ENCODE measurements at places on chromosomes 4 and X.

DNA sequence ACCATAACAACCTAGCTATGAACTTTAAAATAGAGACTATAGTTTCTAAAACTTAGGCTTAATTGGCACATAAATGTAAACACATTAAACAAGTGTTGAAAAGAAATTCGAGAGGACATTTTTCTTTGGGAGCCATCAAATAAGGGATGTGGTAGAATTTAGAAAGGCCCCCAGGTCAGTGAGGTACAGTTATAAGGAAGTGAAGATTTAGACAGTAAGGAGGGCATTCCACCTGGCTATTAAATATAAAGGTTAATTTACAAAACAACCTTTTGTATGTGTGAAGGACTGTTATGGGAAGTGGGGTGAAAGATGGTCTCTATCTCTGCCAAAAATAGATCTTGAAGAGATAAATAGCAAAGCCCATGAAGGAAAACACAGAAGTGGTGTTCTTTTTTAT, 83.9 kb downstream of the AFF1 start:
- DNase-seq = no peak

GRCh38 chr4:11182586-11183355, 245.9 kb downstream of the HS3ST1 start:
- DNase-seq = no peak

DNA sequence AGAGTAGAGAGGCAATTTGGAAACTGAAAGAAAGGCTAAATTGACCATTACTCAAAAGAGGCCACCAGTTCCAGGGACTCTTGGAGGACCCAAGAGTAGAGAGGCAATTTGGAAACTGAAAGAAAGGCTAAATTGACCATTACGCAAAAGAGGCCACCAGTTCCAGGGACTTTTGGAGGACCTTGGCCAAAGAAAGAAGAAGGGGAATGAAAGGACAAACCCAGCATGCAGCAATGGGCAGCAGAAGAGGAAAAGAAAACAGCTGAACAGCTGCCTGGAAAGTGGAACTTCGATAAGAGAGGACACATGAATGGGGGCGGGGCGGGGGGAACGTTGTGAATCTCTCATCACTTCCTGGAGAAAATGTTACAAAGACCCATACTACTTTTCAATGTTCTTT, 80.8 kb downstream of the PALLD start:
- DNase-seq = no peak

DNA sequence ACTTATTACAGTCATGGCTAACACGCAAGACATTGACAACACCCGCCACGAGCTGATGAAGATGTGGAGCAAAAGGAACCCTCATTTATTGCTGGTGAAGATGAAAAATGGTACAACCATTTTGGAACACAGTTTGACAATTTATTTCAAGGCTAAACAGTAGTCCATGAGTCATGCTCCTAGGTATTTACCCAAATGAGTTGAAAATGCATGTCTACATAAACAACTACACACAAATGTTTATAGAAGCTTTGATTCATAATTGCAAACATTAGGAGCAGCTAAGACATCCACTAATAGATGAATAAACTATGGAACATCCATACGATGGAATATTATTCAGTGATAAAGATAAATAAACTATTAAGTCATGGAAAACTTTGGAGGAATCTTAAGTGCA, 580.1 kb downstream of the RAPGEF2 start:
- no peak for DNase-seq

DNA sequence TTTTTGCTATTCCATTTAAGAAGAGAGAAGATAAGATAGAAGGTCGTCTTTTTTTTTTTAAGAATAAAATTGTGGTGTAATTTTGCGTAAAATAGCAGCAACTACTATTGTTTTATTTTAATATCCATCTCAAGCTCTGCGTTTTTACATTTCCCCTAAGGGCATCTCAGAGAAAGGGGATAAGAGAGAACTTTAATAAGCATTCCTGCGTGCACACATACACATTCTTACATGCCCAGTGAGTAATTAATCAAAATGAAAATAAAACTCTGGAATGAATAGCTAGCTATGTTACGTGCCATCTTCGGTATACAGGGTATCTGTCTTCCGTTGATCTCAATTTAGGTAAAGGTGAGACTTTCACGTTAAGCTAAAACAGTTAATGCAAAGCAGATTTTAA, 200.3 kb upstream of the TENM3 start:
- no peak for DNase-seq

- DNase-seq = no peak
These were observed 315.4 kb downstream of the PPP3CA start for GRCh38 chr4:101031971-101032370.

DNA sequence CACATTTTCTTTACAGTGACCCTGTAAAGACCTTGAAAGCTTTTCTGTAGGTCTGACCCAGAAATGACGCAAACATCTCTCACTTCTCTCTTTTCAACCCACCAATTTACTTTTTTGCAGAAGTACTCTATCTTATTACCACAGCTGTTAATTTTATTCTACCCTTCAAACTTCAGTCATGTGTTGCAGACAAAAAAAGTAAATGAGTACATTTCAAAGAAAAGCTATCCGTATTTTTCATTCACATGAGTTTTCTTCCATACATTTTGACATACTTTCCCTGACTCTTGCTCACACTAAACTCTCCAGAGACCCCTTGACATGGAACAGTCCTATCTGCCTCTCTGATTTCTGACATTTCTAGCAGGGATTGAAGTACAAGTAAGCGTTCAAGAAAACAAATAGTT, 51.7 kb downstream of the SLC7A11 start:
- no peak for DNase-seq

GRCh38 chr4:80171251-80171650, 26.1 kb upstream of the PRDM8 start:
- no peak for DNase-seq

DNA sequence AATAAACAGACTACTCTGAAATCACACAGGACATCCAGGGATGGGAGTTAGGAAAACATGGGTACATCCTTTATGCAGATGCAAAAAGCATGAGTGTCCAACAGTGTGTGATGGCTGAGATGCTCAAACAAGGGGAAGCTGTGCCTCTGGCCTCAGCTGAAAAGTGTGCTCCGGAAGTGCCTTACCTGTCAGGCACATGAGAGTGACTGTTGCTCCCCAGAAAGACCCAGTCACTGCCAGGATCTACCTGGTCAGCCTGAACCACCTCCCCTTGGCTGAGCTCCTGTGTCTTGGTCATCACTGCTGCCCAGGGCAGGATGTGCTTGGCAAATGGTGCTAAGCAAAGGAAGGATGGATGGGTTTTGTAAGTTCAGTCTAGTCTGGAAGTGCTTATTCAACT, 4.0 kb downstream of the PPP2R2C start:
- no peak for DNase-seq

DNA sequence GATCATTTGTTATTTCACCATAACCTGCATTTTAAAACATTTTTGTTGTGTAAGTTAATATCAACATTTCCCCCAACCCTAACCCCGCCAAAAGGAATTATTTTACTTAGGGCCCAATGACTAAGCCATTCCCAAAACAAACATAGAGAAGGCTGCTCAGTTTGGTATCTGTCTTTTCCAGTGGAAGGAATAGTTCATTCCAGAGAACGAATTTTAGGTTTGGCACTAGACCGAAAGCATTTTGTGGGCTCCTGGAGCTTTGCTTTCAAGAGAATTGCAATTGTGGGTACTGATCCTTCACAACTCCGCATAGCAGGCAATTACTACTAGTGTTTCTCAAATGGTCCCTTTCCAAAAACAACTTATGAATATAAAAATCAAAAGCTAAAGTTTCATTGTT, 226.7 kb upstream of the MAD2L1 start:
- no peak for DNase-seq

- DNase-seq = no peak
These were observed 109.3 kb upstream of the BMP2K start for GRCh38 chr4:78666830-78667258.

- DNase-seq = no peak
These were observed 8.6 kb upstream of the ENPEP start for GRCh38 chr4:110467400-110467799.

DNA sequence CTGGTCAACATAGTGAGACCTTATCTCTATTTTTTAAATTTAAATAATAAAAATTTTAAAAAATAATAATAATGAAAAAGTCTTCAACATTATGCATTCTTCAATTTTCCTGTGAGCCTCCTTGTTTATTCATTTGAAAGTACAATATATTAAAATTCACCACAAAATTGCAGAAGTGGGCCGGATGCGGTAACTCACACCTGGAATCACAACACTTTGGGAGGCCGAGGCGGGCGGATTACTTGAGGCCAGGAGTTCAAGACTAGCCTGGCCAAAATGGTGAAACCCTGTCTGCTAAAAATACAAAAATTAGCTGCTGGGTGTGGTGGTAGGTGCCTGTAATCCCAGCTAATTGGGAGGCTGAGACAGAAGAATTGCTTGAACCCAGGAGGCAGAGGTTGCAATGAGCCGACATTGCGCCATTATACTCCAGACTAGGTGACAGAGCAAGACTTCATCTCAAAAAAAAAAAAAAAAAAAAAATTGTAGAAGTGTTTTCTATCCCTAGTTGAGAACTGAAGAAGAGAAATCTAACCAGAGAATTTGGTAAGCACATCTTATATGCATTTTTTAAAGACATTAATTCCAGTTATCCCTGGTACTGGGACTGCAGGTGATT, 56.9 kb downstream of the RBM47 start:
- DNase-seq = no peak

DNA sequence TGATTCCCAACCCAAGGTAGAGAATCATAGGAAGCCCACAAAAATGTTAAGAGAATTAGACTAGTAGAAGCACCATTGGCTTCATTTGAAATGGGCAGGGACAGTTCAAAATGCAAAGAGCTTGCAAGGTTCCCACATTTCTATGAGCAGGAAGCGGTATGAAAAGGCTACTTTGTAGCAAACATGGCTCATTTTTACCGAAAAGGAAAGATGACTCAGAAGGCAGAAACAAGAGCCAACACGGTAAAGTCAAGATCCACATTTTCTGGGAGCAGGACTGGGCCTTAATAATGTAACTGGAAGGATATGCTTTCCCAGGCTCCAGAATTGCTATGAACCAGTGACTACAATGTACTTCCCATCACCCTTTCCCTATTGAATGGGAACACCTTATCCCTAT, 89.5 kb downstream of the GLRA3 start:
- DNase-seq = no peak

DNA sequence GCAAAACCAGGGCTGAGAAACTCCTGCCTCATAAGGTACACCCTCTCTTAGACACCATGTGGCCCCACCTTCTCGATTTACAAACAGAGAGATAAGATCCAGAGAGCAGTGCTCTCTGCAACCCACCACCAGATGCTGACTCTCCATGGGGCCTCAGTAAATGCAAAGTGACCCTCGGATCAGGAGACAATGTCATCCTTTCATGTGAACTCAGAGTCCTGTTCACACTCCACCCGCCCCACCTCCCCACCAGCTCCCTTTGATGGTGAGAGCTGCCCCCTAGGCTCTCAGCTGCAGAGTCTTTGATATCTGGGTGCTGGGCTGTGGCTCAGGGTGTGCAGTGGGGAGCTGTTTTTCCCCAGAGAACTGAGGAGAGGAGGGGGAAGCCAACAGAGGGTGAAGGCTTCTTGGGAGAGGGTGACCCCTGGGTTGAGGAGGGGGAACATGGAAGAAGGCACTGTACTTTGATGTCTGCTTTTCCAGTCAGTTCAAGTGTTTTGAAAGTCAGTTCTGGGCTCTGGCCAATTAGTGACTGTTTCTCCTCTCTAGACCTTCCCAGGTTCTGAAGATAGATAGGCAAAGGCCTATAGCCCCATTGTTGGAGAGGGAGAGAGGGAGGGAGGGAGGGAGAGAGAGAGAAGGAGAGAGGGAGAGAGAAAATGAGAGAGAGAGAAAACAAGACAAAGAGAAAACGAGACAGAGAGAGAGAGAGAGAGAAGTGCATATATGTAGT, 88.2 kb downstream of the SCD5 start:
- no peak for DNase-seq

- DNase-seq = no peak
These were observed 84.6 kb upstream of the GPR34 start for GRCh38 chrX:41604177-41604576.

- DNase-seq = no peak
These were observed 82.9 kb downstream of the PDLIM5 start for GRCh38 chr4:94534401-94535312.

GRCh38 chrX:69067841-69068240, 97.4 kb downstream of the PJA1 start:
- DNase-seq = no peak

DNA sequence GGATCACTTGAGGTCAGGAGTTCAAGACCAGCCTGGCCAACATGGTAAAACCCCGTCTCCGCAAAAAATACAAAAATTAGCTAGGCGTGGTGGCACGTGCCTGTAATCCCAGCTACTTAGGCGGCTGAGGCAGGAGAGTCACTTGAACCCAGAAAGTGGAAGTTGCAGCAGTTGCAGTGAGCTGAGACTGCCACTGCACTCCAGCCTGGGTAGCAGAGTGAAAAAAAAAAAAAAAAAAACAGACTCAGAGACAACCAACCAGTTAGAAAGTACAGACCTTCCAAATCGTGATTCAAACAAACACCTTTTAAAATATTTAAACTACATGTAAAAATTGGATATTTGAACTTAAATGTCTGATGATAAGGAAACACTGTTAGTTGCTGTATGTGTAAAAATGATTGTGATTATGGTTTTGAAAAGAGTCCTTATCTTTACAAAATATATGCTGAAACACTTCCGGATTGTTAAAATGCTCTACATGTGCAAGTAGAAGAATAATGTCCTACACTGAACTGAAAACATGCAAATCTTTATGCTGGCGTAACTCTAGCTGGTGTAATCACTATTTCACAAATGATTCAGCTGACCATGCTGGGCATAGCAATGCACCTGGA, 37.8 kb downstream of the SH3KBP1 start:
- no peak for DNase-seq

DNA sequence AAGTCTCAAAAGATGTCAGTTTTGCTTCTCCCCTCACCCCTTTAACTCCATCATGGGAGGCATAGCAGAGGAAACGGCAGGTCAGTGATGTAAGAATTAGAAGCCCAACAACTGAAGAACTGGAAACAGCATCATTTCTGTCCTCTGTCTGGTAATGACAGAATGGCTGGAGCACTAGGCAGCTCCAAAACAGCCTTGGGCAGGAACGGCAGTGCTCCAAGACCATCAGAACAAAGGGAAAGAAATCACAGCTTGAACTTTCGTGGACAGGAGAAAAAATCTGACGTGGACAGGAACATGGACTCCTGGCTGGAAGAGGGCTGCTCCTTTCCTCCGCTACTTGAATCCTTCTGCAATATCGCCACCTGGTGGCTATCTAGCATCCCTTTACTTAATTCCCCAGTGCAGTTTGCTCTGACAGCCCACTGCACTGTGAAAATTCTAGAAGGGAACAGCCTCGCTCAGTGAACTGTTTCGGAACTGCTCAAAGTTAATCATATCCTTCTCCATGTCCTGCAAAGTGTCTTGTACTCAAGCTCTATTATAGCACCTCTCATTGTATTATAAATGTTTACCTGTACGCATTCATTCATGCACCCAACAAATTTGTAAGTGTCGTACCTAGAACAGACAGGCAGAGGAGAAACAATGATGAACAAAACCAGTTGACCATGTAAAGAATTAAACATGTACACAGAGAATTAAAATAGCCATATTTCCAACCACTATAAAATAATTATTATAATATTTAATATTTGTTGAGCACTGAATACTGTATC, 20.4 kb downstream of the SLC25A53 start:
- peak; percentile 26 for DNase-seq

All from GM12891 (cell line).